ENCODE measurements at places on chromosomes 2 and 18.

GRCh38 chr2:69776886-69777785, 35.2 kb downstream of the ANXA4 start:
- no peak for DNase-seq

DNA sequence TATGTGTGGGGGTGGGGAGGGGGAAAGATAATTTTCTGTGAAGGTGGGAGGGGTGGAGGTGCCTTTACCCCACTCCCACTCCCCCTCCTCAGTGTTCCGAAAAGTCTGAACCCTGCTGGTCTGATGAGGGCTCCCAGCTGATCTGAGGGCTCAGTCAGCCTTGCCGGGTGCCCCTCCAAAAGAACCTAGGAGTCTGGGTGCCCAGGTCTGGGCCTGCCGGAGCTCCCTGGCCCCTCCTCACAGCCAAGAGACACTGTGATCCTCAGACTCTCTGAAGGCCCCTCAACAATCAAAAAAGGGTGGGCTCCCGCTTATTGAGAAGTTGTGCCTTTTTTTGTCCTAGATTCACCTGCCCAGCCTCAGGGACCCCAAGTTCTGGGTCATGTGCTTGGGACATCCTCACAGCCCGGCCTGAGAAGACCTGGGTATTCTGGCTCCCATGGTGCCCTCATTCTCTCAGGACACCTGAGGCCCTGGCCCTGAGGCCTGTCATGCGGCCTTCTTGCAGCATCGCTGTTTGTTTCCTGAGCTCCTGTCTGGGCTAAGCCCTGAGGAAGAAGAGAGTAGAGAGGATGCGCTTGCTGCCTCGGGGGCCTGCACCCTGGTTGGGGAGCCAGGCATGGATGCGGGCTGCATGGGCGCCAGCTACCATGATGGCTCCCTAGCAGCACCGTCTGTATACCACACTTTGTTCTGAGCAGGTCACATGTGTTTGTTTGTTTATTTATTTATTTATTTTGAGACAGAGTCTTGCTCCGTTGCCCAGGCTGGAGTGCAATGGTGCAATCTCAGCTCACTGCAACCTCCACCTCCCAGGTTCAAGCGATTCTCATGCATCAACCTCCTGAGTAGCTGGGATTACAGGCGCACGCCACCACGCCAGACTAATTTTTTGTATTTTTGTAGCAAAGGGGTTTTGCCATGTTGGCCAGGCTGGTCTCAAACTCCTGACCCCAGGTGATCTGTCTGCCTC, 44.0 kb downstream of the SDC1 start:
- DNase-seq: no peak

DNA sequence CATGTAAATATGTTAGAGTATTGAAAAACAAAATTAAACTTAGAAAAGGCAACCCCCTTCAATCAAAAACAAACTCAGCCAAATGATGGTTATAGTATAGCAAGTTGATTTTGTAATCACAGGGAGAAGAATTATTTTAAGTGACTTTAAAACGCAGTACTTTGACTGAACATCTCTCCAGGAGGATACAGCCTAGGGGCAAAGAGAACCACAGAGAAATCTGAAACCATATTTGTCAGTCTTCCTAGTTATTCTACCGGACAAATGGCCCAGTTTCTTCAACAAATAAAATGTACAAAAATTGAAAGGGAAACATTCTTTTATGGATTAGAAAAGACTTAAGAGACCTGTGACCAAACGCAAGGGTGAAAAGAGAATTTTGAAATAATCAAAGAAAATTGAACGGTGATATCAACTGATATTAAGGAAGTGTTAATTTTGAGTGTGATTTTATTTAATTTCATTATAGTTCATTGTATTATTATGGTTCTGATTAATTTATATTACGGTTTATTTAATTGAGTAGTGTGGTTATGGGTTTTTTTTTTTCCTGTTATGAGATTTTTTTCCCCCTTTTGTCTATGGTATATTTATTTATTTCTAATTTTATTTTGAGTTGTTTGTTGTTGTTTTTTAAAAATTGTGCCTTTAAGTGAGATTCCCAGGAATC, 75.3 kb downstream of the HNRNPLL start:
- DNase-seq: no peak

GRCh38 chr2:72109291-72109690, 38.4 kb downstream of the CYP26B1 start:
- DNase-seq: no peak

DNA sequence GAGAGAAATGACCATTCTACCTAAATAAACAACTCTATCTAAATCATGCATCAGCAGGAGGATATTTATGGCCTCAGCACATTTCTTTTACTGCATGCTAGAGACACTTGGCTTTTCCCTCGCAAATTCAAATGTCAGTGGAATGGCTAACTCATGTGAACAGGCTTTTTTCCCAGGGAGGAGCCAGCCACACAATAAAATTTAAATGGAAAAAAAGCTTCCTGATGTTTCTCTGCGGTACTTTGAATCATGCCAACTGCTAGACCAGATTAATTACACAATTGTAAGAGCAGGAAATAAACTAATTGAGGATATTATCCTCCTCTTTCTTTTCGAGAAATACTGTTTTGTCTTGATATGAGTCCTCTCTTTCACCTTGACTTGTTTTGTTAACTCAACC, 676.3 kb downstream of the IRS1 start:
- no peak for DNase-seq

DNA sequence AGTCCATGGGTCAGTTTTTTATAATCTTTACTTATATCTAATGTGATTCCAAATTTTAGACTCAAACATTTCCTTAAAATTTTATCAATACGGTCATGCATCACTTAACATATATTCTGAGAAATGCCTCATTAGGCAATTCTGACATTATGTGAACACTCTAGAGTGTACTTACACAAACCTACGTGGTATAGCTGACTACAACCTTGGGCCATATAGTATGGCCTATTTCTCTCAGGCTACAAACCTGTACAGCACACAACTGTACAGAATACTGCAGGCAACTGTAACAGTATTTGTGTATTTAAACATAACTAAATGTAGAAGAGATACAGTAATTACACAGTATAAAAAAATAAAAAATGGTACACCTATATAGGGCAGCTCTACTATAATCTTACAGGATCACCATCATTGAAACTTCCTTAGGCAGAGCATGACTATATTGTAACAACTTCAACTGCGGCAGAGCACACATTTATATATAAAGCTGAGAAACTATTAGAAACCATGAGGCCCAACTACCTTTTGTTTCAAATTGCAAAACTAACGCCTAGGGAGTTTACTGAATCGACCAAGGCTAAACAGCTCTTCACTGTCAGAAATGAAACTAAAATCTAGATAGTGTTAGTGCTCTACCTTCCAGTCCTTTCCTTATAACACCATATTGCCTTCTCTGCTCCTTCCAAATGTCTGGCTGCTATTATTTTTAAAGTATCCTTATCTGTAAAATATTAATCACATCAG, 6.9 kb downstream of the YES1 start:
- DNase-seq: no peak

- no peak for DNase-seq
Observed at GRCh38 chr2:98058191-98058975, 28.6 kb upstream of the VWA3B start.

DNA sequence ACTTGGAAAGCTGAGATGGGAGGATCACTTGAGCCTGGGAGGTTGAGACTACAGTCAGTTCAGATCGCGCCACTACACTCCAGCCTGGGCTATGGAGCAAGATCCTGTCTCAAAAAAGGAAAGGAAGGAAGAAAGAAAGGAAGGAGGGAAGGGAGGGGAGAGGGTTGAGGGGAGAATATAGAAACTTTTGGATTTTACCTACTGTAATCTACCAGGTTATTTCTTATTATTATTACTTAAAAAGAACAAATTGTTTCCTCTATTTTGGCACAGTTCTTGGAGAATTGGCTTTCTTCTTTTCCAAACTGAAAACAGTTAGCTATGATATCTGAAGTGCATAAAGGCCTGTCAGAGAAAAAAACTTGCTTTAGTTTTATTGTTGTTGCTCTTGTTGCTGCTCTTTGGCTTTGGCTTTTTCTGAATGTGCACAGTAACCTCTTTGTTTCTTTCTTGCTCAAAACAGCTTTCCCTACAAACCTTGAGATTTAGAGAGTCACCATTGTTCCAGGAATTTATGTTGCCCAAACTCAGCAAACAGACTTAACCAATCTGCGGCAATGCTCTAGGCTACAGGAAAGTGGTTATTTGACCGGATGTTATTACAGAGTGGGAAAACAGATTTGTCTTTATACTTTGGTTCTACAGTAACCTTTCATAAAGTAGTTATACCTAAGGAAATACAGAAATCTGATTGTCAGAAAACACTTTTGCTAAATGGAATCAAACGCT, 214.9 kb downstream of the XIRP2 start:
- no peak for DNase-seq

GRCh38 chr2:164084066-164084465, 348.3 kb upstream of the FIGN start:
- DNase-seq: no peak

All from stimulated activated CD8-positive, alpha-beta memory T cell treated with anti-CD3 and anti-CD28 coated beads, Interleukin-15, amount 100 ng/mL, for 24 hours (primary cell).